Suprapubic skin (tissue), 4 donors: ENCODE measurements at places on chromosomes 7 and 10.

GRCh38 chr7:134737566-134738345, 41.7 kb upstream of the CALD1 start:
- DNase-seq: no peak

GRCh38 chr10:129662426-129662825, 195.4 kb downstream of the MGMT start:
- no peak for DNase-seq

GRCh38 chr10:23362069-23362830, 17.7 kb upstream of the C10orf67 start:
- DNase-seq: no peak

- DNase-seq: no peak
These were observed 113.8 kb downstream of the EPDR1 start for GRCh38 chr7:38034062-38034908.

GRCh38 chr7:132381742-132382472, 194.4 kb downstream of the PLXNA4 start:
- DNase-seq: no peak

- no peak for DNase-seq
These were observed 15.1 kb upstream of the ELN start for GRCh38 chr7:74012842-74013249.

- DNase-seq: no peak
These were observed 164.8 kb downstream of the CDK14 start for GRCh38 chr7:90760892-90761291.

DNA sequence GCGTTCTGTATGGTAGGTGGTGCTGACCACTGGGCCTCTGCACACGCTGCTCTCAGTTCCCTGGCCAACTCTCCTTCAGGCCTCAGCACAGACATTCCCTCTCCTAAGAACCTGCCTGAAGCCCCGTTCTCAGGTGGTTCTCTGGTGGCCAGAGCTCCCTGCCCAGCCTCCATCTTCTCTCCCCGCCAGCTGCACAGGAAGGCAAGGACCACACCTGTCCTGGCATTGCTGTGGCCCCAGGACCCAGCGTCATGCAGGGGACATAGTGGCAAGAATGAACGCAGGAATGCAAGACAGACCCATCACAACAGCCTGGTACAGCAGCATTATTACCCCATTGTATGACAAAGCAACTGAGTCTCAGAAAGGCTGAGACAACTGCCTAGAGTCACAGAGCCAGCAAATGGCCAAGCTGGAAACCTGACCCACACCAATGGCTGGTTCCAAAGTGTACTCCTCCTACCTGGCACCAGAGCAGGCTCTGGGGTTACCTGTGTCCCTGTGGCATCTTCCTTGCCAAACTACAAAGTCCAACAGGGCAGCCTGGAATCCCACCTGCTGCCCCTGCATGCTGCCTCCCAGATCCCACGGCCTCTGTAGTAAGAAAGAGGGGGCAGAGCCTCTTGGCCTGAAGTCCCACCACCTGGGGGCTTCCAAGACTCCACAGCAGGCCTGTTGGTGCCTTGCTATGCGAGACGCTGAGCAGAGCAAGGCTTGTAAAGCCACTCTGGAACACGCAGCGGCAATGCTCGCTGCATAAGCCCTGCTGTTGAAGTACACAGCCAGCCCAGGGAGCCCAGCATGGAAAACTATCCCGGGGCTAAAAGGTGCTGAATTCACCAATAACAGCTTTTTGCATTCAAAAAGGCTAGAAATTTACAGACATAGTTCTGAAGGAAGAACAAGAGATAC, 73.3 kb downstream of the CHST15 start:
- no peak for DNase-seq

DNA sequence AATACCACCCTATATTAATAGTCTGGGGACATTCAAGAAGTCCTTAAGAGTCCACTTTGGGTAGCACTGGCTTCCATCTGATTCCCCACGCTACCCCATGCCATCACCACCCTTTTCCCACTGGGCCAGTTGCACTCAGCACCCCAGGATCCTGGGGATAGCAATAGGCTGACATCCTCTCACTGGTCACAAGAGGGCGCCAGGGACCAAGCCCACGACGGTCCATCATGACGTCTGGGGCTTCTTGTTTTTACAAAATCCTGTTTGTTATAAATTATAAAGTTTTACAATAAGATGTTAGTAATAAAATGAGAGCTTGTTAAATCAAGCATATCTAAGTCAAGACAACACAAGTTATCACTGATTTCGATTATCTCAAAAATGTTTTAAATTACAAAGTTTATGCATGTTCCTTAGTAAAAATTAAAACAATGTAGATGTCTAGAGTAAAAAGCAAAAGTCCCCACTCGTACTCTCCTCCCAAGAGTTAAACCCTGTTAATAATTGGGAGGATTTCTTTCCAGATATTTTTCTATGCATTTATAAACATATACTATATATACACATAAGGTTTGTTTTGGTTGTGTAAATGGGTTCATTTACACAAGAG, 15.4 kb downstream of the GPNMB start:
- DNase-seq: no peak

DNA sequence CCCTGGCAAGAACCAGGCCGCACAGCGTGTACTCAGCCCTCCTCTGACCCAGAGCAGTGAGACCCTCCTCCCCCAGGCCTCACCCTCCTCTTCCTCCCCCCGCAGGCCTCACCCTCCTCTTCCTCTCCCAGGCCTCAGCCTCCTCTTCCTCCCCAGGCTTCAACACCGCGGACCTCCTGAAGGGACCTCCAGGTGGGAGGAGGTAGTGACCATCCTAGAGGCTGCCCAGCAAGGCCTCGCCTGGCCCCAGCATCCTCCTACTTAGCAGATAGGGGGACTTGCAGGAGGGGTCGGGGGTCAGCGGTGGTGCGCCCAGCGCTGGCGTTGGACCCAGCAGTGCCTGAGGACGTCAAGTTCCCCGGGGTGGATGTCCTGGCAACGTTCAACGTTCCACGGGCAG, 270.8 kb downstream of the ELFN1 start:
- no peak for DNase-seq

DNA sequence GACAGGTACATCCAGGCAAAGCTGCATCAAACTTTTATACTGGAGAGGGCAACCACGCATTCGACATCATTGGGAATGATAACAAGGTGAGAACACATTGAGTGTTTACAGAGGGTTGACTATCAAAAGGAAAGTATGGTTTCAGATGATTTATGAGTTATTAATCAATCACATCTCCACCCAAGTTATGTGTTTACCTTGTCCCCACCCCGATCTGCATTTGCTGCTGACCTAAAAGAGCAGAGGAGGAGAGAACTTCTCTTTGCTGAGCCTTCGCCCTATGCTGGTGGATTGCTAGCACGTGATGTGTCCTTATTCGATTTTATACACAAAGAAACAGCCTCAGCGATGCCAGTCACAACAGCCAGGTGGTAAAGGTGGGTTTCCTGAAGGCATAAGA, at the start of gene MSMB:
Gene MSMB, minus strand, starts transcription at position 9 of the 400 bp plus-strand sequence. CDS start 32 bp downstream, outside the sequence.
- DNase-seq: no peak

GRCh38 chr7:1532456-1533254, 2.2 kb downstream of the MAFK start:
- DNase-seq: peak; percentile 92

- no peak for DNase-seq
These were observed 85.7 kb upstream of the INHBA start for GRCh38 chr7:41788556-41788955.

DNA sequence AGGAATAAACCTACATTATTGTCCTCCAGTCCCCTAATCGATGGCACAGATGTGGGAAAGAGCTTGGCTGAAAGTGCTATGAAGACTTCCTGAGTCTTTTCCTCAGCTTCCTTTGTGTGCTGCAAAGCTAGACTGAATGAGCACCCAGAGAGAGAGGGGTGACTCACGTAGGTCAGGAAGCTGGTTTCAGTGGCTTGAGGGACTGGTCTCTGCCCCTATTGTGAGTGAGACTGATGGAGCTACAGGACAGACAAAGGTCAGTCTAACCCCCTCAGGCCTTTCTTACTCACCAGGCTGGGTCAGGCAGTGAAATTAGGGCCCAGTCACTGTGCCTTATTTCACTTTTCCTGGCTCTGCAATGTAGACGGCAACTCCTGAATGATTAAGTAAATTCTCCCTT, 171.1 kb upstream of the GRB10 start:
- DNase-seq: no peak

GRCh38 chr10:13989616-13990015, 341.1 kb downstream of the FRMD4A start:
- no peak for DNase-seq

DNA sequence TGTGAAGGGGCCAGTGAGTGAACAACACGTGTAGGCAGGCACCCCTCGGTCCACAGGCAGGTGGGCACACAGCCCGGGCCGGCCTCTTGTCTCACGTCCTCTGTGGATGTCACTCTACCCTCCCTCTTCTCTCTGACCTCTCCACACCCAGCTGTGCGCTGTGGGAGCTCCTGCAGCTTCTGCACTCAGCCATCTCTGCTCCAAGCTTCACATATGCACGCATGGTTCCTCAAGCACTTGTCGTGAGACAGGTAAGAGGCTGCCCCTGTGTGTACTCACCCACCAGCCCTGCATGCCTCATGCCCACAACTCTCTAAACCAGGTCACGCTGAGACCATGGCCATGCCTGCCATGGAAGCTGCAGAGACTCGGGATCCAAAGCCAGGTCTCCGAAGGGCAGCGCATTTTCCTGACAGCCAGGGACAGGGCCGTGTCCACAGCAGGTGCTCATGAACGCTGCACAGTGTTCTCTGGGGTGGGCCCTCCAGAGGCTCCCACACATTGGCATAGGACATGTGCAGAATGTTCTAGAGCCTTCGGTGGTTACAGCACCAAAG, 477.5 kb downstream of the PTPRN2 start:
- no peak for DNase-seq

DNA sequence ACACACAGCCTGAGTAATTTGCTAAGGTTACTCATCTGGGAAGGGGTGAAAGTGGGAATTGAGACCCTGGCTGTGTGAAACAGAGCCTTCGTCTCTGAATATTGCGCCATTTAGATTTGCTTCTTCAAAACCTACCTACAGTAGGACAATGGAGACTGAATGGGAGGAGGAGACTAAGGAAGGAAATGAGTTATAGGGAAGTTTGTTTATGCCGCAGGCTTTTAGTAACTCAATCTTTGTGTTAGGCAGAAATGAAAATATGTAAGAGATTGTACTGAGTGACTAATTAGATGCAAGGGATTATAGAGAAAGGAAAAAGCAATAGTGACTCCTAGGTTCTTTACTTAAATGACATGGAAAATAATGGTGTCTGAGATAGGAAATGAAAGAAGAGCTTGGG, 80.2 kb downstream of the KCND2 start:
- no peak for DNase-seq

DNA sequence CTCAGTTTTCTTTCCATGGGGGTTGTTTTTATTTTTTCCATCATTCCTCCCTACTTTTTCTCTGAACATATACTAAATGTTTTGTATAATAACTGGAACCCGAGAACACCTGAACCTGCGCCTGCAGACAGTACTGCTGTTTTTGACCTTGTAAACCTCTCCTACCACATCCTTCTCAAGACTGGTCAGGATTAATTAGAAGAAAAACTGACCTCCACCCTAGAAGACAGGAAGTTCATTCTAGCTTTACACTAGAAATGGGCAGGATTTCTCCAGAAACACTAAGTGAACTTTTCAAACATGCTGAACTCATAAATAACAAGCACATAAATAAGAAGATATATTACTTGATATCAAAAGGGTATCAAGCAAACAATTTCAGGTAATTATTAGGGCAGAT, 751 bp upstream of the HYCC1 start:
- DNase-seq: no peak

DNA sequence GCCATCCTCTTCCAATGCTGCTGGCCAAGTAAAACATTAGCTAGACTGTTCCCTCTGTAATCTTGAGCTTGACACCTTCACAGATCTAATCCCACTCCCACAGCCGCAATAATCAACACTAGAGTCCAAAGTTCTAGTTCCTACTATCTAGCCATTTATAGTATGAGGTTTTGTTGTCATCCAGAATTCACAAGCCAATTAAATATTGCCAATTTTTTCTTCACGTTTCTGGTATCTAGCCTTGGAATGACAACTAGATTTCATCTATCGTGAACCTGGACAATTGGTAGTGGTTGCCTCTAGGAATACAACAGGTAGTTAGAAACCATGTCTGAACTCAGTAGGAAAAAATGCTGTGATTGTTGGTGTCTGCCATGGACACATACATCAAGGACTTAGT, 10.4 kb downstream of the WASL start:
- DNase-seq: no peak

GRCh38 chr7:157874870-157875229, 538.0 kb downstream of the DNAJB6 start:
- no peak for DNase-seq

DNA sequence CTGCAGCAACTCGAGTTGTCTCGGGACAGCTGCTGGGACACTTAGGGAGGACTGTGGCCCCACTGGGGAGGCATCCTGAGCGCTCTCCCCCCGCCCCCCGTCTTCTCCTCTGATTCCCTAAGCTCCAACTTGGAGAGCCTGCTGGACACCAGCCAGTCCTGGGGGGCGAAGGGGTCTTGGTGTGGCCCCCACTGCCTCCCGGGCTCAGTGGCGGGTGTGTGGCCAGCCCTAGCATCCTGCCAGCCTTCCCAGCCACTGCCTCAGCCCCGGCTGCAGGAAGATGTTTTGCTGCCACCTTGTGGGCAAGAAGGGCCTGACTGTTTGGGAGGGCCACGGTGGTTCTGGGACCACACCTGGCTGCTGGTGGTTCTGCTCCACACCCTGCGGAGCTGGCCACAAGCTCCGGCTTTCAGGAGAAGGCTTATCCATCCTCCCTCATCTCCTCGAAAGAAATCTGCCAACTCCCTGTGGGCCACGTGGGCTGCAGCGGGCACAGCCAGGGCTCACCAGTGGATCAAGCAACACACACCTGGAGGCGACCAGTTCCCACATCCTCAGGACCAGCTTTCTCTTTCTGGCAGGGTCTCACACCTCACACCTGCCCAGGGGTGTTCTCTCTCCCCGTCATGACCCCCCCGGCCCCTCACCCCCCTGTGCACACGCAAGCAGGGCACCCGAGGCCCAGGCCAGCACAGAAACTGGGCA, 24.8 kb downstream of the AGAP3 start:
- no peak for DNase-seq

DNA sequence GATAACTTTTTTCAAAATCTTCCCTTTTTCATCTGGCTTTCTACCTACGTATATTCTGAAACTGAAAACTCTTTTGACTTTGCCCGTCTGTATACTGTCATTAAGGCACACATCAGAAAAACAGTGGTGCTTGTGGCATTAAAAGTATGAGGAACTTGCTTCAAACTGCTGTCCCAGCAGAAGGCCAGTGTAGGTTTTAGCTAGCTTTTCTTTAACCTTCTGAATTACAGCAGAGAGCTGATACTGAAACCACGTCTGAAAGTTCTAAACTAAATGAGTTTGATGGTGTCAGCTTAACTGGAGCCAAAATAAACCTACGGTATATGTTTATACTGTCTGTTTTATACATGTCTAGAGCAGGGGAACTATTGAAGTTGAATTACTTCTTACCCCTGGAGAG, 283.4 kb downstream of the TFEC start:
- no peak for DNase-seq

DNA sequence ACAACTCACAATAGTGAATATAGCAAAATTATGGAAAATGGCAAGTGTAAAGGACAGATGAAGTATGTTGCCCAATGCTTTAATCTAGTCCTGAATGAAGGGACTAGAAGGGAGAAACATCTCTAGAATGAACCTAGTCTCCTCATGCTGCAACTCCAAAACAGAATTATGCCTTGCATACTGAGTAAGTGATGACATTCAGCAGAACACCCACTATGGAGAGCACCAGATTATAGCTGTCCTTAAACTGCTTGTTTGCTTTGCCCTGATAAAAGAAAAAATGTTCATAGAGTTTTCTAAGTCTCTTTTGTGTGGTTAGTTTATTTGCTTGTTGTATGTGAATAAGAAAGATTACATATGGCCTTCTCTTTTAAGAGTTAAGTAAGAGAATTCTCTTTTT, 7.8 kb upstream of the HGF start:
- no peak for DNase-seq
